ENCODE measurements at places on chromosomes 6 and 20. TPM values are rescaled to one million over a fixed set of nuclear protein-coding genes. Genes with fewer than 3 reads are reported as not detected.

DNA sequence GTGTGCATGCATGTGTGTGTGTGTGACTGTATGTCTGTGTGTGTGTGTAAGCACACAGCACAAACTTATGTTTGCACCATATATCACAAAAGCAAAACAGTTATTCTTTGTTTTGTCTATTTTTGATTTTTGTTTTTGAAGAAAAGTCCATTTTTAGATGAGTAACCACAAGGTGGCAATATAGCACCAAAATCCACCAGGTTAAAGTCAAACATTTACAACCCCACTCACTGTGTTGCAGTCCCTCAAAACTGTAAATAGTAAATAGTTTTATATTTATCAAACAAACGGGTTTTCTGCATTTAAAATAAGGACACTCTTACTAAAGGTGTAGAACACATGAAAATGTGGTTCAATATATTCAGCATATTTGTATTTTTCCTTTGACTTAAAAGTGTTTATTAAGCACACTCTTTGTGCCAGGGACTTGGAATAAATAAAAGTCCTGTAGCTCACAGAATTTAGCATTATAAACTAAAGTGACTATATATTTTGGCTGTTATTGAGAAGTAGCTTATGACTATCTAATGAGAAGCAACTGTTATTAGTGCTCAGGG lies 118.5 kb downstream of the GFRAL start:
- DNase-seq = no peak

DNA sequence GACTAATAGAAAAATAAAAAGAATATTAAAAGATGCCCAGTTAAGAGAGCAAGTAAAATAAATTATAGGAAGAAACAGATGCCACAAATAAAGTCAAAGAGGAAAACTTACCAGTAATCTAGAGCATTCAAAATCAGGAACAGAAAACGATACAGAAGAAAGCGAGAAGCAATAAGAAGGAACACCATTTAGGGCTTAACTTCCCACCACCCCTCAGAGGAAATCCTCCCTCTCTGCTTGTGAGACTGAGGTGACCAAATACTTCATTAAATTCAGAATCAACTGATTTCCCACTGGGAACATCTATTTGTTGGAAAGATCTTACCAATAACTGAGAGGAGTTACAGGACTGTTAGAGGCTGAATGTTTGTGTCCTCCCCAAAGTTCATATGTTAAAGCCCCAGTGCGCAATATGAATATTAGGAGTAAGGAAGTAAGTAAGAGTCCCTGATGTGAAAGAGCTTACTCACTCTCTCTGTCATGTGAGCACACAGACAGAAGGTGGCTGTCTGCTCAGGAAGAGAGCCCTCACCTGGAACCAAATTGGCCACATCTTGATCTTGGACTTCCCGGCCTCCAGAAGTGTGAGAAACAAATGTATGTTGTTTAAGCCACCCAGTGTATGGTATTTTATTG lies 19.5 kb downstream of the KATNA1 start:
- no peak for DNase-seq

DNA sequence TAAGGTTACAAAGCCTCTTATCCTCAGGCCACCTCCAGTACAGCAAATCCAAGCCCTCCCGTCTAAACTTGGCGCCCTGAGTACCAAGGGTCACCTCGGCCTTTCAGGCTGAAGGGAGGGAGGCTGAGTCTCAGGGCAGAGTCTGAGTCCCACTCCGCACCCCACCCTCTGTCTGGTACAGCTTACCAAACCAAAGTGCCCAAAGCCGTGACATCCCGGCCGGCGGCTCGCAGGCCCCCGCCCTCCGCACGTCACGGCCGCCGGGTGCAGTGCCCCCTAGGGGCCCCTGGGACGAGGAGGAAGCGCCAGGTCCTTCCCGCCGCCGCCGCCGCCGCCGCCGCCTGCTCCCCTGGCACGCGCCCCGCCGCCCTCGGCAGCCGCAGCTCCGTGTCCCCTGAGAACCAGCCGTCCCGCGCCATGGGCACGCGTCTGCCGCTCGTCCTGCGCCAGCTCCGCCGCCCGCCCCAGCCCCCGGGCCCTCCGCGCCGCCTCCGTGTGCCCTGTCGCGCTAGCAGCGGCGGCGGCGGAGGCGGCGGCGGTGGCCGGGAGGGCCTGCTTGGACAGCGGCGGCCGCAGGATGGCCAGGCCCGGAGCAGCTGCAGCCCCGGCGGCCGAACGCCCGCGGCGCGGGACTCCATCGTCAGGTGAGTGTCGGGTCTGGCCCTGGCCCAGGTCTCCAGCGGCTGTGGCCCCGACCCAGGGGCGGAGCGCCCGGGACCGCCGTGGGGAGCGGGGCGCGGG lies at the start of gene MTHFD1L:
Gene MTHFD1L, plus strand, starts transcription at position 297 of the 741 bp plus-strand sequence. Its CDS starts 121 bp downstream, at position 418.
- DNase-seq = peak; percentile 81

DNA sequence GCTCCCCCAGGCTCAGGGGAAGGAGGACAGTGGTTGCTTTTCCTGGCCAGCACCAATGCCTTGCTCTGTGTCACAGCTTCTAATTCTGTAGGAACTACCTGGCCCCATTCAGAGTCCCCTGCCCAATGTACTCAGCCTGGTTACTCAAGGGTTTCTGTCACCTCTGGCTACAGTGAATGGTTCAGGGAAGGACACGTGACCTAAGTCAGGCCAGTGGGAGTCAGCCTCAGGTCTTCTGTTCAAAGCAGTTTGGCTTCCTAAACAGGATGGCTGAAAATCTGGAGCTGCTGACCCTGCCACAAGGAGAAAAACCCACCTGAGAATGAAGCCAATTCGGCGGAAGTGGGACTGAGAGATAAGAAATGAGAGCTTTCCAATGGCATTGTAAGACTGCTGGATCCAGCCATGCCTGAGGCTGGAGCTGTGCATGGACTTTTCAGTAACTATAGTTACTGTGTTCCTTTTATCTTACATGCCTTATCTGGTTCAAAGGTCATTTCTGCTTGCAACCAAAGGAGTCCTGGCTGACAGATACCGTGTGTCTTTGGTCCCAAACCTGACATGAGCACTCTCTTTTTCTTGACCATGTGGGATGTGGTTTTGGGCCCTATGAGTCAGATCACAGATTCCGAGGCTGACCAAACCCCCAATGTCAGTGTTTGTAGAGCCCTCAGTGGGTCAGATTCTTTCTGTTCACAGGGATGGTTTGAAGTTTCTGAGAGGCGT lies 104.3 kb downstream of the SULF2 start:
- no peak for DNase-seq

DNA sequence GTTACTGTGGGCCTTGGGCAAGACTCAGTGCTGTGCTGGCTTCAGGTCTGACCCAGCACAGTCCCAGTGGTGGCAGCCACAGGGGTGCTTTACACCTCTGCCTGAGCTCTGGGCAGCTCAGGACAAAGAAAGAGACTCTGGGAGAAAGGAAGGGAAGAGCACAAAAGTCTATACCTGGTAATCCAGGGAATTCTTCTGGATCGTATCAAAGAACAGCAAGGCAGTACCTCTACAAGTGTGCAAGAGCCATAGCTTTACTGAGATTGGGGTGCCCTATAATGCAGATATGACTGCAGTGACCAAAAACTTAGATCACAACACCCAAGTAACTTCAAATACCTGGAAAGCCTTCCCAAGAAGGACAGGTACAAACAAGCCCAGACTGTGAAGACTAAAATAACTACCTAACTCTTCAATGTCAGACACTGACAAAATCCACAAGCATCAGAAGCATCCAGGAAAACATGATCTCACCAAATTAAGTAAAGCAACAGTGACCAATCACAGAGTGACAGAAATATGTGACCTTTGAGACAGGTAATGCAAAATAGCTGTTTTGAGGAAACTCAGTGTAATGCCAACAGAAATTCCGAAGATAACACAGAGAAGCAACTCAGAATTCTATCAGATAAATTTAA lies 47.9 kb upstream of the LIN28B start:
- no peak for DNase-seq

DNA sequence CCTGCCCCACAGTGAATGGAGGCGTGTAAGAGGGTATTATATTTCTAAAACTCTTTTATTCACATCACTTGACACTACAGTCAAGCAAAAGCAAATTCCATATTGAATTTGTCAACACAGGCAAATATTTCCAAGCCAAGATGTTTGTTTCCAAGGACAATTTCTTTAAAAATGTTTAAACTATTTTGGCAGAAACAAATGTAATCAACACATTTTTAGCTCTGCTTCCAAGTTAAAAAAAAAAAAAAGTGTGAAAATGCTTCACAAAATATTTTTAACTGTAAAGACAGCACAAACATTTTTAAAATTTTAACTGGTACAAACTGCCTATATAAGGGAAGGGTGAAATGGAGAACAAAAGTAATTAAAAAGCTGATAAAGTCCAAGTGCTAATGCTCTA lies 44.9 kb upstream of the DST start:
- no peak for DNase-seq

GRCh38 chr20:19594896-19595295 lies 163.2 kb upstream of the RIN2 start:
- DNase-seq = no peak

- no peak for DNase-seq
Measured at GRCh38 chr20:1840817-1841553, 54.2 kb upstream of the SIRPA start.

DNA sequence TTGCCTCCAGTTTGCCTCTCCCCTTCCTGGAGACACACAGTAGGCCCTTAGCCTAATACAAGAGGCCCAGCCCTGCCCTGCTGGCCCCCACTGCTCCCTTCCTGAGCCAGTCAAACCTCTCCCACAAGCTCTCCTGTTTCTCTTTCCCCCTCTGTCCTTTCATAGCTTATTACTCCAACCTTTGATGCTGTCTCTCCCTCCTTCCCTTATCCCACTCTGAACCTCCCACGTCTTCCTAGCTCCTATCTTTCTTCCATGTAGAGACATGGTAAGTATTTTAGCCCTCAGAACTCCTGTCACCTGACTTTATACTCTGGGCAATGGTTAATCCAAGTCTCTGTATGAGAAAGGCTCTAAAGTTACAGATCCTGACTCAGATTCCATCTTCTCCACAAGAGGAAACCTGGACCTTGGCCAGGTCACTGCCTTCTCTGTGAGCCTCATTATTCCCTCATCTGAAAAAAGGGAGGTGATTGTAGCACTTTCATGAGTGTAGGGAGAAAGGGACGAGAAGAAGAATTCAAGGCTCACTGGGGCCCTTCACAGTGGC lies 6.7 kb downstream of the TGIF2 start:
- no peak for DNase-seq

- no peak for DNase-seq
Measured at GRCh38 chr6:50681213-50681824, 32.0 kb upstream of the TFAP2D start.

DNA sequence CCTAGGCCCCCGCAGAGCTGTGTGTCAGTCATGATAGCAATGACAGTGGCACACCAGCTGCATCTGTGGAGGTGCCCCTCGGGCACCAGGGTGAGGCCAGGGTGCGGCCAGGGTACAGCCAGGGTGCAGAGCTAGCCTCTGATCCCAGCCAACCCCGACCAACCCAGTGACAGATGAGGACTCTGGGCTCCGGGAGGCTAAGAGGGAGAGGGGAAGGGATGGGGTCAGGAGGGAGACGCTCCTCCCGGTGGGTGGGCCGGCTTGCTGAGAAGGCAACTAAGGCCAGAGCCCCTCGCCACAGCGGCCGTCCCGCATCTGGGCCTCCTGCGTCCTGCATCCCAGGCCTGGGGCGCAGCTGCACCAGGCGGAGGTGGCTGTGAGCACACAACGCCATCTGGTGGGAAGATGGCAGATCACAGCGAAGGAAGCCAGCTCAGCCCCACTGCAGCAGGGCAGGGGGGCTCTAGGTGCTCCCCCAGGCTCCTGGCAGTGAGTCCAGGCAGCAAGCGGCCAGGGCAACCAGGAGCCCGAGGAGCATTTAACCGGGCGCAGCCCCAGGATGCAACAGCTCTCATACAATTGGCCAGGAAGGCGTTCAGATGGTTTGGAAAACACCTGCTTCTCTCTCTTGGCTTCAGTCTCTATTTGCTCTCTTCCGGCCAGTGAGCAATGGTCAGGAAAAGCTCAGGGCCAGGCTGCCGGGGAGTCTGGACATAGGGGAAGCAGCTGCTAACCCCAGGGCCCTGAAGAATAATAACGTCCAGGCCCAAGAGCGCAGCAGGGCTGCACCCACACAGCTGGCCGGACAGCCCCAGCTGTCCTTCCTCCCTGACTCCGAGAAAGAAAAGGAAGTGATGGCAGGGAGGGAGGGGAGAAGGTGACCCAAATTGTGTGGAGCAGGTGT lies 169.4 kb downstream of the TAF4 start:
- peak; percentile 28 for DNase-seq

DNA sequence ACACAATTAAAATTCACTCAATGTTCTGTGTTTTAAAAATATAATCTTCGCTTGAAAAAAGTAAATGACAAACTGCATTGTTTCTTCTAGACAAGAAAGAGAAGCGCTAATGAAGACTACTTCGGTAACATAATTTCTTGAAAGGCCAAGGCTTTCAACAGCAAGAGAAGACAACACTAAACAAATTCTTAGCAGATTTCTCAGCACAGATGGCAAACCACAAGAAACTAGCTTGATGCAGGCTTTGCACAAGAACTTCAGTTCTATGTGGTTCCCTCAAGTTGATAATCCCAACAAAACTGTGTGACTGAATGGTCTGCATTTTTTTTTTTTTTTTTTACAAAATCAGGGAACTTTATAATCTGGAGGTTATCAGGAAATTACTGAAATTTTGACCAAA lies 447.4 kb upstream of the NRSN1 start:
- DNase-seq = no peak

- DNase-seq = no peak
Measured at GRCh38 chr6:134937426-134937825, 12.5 kb downstream of the ALDH8A1 start.

The EBF4 gene
- total RNA-seq = 2.9 TPM

The SCRT2 gene
- not detected for total RNA-seq

The DDR1 gene
- 1.8 TPM for total RNA-seq

DNA sequence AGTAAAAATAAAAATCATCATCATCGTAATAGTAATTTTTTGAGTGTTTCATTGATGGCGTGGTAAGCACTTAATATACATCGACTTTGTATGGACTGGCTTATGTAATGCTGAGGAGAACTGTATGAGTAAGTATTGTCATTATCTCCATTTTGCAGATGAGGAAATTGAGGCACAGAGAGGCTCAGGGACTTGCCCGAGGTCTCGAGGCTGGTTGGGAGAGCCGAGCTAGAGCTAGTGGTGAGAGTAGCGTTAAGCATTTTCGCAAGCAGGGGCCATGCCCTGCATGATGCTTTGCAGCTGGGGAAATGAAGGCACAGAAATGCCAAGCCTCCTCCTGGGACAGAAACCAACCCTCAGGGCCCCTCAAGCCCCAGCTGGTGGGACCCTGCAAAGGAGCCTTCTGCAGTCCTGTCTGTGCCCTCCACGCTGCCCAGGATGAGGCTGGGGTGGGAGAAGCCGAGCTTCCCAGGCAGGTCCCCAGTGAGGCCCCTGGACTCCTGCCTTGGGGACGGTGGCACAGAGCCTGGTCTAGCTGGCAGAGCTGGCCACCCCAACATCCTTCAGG lies 31.1 kb upstream of the STX16 start:
- DNase-seq = no peak

The ACSS1 gene
- 38.3 TPM for total RNA-seq

The TGM3 gene
- not detected for total RNA-seq

The MYB gene
- 30.3 TPM for total RNA-seq

DNA sequence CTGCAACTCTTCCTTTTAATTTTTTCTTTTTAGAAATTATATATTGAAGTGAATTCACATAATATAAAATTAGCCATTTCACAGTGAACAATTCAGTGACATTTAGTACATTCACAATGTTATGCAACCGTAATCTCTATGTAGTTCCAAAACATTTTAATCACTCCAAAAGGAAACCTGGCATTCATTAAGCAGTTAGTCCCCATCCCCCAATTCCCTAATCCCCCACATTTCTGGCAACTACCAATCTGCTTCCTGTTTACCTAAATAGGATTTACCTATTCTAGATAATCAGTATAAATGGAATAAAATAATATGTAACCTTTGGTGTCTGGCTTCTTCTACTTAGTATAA lies 8.5 kb upstream of the DDX27 start:
- DNase-seq = no peak

Data from activated CD4-positive, alpha-beta memory T cell treated with anti-CD3 and anti-CD28 coated beads, Interleukin-2, amount 10 ng/mL, durations not matched to agents 7 days and 5 days (primary cell).